ENCODE measurements at places on chromosomes 11 and 22.

DNA sequence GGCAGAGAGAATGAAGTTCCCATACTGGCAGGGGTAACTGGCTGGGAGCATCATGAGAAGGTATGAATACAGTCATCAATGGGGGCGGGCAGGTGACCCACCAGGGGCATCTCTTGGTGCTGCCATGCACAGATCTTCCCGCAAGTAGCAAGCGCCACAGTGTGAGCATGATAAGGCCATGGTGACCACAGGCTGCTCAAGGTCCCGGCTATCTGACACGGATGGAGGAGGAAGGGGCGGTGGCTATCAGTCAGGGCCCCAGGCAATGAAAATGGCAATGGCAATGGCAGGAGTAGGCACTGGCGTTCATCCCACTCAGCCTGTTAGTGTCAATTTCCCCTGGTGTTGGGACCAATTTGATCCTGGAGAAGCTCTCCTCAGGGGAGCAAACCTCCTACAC lies 21.6 kb downstream of the ASCL2 start:
- no peak for DNase-seq

DNA sequence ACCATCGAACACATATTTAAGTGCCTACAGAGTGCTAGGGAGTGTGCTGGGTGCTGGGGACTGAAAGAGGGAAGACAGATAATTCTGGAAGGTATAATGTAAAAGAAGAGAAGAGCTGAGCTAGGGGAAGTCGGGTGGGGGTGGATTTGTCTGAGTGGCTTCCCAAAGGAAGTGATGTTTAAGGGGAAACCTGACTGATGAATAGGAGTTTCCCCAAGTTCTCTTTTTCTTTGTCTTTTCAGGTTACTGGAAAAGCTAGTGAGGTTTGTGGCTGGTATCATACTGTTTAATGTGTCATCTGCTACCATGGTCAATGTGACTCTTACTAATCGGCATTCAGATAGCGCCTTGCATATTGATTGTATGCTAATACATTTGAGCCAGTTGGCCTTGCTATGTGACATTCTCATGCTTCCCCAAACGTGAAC lies 151.6 kb upstream of the MTMR2 start:
- DNase-seq, result no peak

- DNase-seq, result no peak
These were observed 223.6 kb downstream of the ADAMTS15 start for GRCh38 chr11:130671801-130672700.

DNA sequence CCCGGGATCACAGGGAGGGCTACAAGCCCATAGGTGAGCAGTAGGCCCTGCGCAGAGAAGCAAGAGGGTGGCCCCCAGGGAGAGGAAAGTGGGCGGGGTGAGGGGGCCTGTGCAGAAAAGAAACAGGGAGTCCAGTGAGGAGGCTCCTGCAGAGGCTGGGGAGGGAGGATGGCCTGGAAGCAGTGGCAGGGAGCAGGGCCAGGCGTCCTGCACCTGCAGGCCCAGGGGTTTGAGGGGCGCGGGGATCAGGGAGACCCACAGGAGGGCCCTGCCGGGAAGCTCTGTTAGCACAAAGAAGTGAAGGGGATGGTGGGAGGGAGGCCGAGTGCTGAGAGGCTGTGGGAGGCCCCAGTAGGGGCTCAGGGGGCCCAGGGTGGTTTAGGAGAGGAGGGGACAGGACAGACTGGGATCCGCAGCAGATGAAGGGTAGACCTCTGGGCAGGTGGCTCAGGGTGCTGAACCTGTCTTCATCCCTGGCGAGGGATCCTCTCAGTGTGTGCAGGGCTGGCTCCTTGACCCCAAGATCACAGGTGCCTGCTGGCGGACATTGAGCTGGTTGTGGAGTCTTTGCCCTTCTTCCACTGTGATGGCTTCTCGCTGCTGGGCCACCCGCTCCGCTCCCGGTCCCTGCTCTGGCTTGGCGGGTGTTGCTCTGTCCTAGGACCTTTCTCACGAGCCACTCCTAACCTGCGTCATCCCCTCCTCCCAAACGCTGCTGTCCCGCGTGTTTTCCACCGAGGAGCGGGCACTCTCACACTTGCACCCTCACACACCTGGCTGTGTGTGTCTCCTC lies 31.8 kb upstream of the CELSR1 start:
- DNase-seq, result no peak

DNA sequence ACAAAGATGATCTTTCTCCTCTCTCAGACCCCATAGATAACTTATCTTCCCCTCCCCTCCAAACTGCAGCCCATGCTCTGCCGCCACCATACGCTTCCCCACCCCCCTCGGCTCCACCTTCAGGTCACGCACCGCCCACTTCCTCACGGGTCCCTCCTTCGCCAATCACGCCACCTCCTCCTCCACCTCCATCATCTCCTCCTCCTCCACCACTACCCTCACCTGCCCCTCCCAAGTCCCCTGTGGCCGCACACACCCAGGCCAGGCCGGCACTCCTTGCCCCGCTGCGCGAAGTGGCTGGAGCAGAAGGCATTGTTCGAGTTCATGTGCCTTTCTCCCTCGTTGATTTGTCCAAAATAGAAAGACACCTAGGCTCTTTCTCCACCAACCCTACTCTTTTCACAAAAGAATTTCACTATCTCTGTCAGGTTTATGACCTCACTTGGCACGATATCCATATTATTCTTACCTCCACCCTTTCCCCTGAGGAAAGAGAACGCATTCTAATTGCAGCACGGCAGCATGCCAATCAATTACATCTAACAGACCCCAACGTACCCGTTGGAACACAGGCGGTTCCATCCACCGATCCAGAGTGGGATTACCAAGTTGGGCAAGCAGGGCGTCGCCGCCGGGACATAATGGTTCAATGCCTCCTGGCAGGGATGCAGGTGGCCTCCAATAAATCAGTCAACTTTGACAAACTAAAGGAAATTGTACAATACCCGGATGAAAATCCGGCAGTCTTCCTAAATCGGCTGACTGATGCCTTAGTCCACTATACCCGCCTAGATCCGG lies 12.3 kb upstream of the OR56A3 start:
- no peak for DNase-seq

DNA sequence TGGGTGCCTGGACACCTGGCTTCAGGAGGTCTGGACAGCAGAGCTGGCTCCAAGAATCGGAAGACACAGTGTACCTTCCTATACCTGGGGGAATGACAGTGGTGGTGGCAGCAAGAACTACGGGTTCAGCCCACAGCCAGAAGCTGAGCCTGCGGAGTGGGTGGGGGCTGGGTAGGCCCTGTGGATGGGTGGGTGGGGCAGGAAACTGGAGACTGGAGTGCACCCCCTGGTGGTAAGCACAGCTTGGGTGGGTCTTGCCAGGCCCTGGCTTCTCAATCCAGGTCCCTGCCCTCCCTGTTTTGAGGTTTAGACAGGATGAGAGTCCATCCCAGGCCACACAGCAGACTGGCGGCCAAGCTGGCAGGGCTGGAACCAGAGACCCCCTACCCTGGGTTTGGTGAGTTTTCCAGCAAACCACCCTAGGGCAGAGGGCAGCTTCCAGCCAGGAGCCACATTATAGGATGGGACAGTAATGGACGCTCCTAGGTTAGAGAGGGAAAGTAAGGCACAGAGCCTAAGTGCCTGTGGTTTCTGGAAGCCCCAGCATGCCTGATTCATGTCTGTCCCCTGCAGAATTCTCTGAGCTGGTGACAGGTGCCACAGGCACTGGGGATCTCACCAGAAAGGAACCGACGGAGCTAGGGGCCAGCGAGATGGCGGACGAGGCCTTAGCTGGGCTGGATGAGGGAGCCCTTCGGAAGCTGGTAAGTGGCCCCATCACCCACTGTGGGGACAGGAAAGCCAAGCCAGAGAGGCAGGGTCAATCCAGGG lies 1.7 kb downstream of the SMTN start:
- no peak for DNase-seq

DNA sequence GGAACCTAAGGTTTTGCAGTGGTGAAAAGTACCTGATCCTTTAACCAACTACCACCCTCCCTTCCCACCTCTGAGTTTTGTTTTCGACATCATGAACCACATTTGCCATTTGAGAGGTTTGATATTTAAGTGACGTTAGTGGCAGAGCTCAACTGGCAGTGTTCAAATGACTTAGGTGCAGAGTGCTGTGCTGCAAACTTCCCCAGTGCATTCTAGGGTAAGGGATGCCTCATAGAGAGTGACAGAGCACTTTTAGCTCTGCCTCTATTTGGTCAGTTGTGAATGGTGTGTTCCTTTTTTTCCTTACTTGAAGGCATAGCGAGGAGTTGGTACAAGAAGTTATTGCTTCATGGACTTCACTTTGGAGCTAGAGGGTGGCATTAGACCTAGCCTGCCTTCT lies 9.4 kb downstream of the BMAL1 start:
- DNase-seq, result no peak

DNA sequence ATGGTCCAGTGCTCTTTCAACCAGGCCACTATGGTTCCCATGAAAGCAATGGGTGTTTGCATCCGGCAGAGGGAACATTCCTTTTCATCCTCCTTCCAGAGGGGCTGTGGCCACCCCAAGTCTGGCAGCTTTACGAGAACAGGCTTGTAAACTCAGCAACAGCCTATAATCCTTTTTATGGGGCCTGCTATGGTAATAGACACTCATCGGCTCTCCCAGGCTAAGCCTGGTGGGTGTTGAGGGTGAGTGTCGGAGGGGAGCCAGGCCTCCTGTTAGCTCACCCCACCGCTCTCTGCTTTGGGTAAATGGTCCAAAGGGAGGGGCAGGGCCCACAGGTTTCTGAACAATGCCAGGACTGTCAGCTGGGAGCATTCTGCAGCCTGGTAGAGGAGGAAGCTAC lies 111.6 kb upstream of the CD82 start:
- no peak for DNase-seq

GRCh38 chr22:31179345-31179744 lies 19.4 kb downstream of the RNF185 start:
- DNase-seq, result no peak

DNA sequence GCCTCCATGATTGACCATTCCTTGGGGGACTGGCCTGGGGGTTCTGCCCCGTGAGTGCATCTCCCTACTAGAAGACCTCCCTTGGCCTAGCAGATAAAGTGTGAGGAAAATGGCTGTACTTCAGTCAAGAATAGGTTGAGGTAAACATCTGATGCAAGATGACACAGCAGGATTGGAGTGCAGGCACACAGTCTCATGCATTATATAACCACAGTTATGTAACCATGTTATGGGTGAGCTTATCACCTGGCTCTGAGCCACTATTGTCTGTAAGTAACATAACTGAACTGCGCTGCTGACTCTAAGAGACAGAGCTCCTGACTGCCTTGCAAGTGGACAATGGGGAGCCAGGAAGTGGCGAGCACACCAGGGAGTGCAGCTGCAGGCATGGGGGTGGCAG lies 378.7 kb upstream of the ANO5 start:
- no peak for DNase-seq

DNA sequence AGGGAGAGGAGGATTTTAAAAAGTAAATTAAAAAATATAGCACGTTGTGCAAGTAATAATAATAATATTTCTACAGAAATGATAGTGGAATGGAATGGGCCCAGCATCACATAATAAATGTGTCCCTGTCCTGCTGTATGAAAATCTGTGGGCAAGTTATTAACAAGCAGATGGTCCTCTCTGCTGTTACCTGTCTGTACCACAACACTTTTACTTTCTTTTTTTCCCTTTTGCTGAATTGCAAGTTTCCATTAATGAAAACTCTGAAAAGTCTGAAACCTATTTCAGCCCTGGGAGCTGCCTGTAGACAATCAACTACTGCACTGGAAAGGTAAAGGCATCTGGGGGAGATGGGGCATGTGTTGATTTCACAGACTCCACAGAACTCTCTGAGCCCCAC lies 937.1 kb downstream of the OPCML start:
- DNase-seq, result no peak

- DNase-seq, result no peak
These were observed 553.6 kb downstream of the NTM start for GRCh38 chr11:131924001-131924400.

DNA sequence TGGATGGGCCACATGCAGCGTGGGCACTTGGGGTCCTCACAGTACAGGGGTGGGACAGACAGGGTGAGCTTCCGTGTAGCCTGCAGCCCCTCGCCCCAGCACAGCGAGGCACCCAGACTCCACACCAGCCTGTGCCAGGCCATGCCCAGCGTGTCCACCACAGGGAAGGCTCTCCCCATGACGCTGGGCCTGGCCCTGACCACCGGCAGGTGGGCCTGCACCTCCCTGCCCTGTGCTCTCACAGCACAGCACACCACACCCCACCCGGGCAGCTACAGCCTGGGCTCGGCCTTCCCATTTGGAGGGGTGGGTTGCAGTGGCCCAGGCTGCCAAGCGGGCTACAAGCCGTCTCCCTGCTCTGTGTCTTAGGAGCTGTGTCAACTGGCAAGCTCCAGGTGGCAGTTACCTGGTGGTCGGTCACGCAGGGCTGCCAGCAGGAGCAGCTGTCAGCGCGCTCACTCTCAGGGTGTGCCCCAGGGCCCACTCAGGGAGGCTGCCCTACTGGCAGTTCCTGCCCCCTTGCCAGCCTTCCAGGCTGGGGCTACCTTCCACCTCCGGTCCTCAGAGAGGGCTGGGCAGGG lies 4.6 kb downstream of the MOB2 start:
- DNase-seq, result no peak

DNA sequence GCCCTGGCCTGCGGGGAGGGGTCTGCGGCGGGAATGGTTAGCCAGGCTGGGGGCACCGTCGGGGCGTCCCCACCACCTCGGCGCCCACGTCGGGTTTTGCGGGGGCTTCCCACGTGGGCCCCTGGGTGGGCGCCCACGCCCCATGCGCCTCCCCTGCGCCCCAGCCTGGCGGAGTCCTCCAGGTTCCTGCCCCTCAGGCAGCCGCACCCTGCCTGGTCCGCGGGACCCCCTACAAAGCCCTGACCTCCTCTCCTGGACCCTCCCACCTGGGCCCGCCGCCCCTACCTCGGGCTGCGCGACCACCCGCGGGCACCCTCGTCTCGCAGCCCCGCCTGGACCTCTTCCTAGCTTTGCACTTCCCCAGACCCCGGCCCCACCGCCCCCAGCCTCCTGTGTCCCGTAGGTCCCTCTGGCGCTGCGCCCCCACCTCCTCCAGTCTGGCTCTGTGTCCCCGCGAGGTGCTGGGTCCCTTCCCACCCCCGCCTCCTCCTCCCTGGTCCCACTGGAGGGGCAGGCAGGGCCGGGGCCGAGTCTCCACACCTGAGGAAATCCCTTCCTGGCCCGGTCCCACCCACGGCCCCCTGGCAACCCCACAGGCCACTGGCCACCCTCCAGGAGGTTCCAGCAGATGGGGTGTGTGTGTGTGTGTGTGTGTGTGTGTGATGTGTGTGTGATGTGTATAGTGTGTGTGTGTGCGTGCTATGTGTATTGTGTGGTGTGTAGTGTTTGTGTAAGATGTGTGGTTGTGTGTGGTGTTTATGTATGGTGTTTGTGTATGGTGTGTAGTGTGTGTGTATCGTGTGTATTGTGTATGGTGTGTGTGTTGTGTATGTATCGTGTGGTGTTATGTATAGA lies 11.8 kb downstream of the PIM3 start:
- no peak for DNase-seq

DNA sequence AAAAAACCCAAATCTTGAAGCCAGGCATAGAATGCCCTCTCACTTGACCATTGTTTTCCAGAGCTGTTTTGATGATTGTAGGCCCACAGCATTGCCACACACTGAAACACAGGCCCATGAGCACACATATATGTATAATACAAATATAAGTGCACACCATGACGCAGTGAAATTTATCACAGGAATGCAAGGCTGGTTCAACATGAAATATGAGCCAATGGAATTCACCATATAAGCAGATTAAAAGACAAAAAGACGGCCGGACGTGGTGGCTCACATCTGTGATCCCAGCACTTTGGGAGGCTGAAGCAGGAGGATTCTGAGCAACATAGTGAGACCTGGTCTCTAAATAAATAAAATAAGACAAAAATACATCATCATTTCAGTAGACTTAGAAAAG lies 9.4 kb upstream of the RNH1 start:
- no peak for DNase-seq
